Caco-2 (cell line): ENCODE measurements at places on chromosomes 13 and 19. TPM values are rescaled to one million over a fixed set of nuclear protein-coding genes. Genes with fewer than 3 reads are reported as not detected.

DNA sequence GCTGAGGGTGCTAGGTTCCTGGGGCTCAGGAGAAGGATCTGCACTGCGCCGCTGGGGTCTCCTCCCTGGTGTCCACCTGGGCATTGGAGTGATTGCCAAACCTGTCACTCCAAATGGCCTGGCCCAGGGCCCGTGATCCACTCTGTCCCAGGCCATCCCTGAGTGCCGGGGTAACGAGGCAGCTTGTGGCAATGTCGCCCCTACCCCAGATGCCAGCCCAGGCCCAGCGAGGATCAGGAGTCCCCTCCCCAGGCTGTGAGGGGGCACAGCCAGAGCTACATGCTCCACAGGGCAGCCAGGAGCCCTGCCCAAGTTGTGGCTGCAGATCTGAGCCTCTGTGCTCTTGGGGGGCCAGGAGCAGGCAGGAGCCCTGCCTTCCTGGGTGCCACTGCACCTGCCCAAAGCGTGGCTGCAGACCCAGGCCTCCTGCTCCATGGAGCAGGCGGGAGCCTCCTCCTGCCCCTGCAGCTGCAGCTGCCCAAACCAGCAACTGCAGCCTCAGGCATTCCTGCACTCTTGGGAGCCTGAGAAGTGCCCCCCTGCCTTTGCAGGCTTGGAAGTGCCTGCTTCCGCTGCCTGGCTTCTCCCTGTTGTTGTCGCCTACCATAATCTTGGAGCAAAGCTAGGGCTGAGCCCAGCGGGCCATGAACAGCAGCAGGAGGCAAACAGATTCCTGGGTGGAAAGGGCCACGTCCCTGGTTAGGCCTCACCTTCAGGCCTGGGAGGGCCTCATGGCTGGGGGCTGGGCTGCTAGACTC lies 4.6 kb downstream of the IGFL4 start:
- DNase-seq: no peak
- peaks cover 29% of the 10 kb centered on the region for H3K4me1 ChIP-seq

Gene KLK4
- total RNA-seq: not detected in 2 replicates

- DNase-seq: no peak
- no peak overlapping the region for H3K27ac ChIP-seq
- no peaks in the 10 kb centered on the region for H3K4me1 ChIP-seq
These were observed 30.9 kb downstream of the TUBA3C start for GRCh38 chr13:19150712-19151228.

DNA sequence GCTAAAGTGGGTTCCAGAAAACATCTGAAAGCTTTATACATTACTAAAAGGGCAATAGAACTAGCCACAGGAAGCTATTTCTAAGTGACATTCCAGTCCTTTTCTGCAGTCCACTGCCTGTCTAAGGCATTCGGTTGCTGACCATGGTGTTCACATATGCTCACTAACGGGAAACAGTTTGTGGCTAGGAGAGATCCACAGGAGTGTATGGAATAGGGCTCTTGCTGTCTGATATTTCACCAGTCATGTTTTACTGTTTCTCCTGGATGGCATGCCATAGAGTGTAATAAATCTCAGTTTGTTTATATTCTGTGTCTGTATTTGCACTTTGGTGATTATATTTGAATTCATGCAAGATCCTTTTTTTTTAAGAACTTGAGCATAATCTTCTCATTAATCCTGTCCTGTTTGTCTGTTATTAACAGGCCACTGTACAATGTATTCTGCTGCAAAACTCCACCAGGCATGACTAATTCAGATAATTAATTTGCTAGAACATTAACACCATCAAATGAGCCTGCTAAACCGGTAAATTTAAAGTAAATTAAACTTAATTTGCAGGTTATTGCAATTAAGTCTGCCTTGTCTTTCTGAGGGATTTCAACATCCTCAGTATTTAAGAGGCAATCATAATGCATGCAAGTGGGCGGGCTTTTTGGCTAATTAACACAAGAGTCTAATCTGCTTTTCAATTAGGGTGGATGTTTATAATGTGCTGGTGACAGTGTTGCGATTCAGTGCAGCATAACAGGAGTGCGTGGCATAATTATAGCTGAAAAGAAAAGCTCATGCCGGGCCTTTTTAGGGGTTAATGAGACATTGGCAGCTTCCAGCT lies 201.3 kb downstream of the POU4F1 start:
- H3K36me3 ChIP-seq: no peaks in the 10 kb centered on the region
- no peaks in the 10 kb centered on the region for H3K4me1 ChIP-seq
- H3K27me3 ChIP-seq: no peaks in the 10 kb centered on the region; the same call in 1 of the 2 replicates
- H3K4me3 ChIP-seq: no peak overlapping the region
- DNase-seq: no peak

Gene PSG3
- not detected in 2 replicates for total RNA-seq

GRCh38 chr13:34165158-34165557 lies 347.2 kb downstream of the RFC3 start:
- no peak overlapping the region for H3K27ac ChIP-seq
- no peaks in the 10 kb centered on the region for H3K36me3 ChIP-seq
- H3K4me1 ChIP-seq: peaks cover 10% of the 10 kb centered on the region; the same call in 1 of the 2 replicates
- H3K4me3 ChIP-seq: no peak overlapping the region

DNA sequence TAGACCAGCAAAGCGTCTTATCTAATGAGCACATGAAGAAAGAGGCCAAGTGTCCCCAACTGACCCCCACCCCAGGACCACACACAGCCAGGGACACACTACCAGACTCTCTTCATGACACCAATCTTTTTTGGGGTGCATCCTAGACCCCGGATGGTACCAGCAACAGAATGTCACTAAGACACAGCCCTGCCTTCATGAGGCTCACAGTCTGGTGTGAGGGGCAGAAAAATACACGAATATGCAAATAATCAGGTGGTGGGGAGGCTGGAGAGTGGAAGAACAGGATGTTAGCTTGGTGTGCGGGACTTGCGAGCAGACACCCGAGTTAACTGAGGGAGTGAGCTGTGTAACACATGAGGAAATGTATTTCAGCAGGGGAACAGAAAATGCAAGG lies 17.5 kb downstream of the AKT2 start:
- DNase-seq: no peak
- peaks cover 4% of the 10 kb centered on the region for H3K36me3 ChIP-seq
- no peaks in the 10 kb centered on the region for H3K4me1 ChIP-seq
- H3K27me3 ChIP-seq: no peaks in the 10 kb centered on the region
- no peak overlapping the region for H3K4me3 ChIP-seq

- H3K27ac ChIP-seq: no peak overlapping the region
- H3K27me3 ChIP-seq: no peaks in the 10 kb centered on the region
- DNase-seq: no peak
These were observed 250 bp downstream of the SPRY2 start for GRCh38 chr13:80340651-80341100.

DNA sequence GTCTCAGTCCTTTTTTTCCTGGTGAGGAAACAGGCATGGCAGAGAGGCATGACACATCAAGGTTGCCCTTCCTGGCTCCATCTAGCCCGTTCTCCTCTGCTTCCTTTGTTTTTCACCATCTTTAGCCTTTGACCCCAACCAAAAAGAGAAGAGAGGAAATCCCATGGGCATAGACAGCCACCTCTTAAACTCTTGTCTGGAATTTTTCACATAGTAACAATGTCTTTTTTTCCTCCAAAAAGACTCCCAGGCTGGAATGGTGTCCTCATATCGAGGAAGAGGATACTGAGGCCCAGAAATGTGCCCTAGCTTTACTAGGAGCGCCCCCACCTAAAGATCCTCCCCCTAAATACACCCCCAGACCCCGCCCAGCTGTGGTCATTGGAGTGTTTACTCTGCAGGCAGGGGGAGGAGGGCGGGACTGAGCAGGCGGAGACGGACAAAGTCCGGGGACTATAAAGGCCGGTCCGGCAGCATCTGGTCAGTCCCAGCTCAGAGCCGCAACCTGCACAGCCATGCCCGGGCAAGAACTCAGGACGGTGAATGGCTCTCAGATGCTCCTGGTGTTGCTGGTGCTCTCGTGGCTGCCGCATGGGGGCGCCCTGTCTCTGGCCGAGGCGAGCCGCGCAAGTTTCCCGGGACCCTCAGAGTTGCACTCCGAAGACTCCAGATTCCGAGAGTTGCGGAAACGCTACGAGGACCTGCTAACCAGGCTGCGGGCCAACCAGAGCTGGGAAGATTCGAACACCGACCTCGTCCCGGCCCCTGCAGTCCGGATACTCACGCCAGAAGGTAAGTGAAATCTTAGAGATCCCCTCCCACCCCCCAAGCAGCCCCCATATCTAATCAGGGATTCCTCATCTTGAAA lies at the start of gene GDF15:
Gene GDF15 (plus strand): TSS at position 484 of the 868 bp plus-strand sequence. CDS start 32 bp downstream, at position 516.
- H3K27ac ChIP-seq: peak within 1 kb of the TSS; percentile 92
- H3K27me3 ChIP-seq: no peaks in the 10 kb centered on the region
- H3K36me3 ChIP-seq: peaks cover 11% of the 10 kb centered on the region
- peak; percentile 97 for DNase-seq

- peaks cover 17% of the 10 kb centered on the region for H3K4me1 ChIP-seq
- H3K4me3 ChIP-seq: no peak overlapping the region
These were observed 26.6 kb downstream of the SHISA2 start for GRCh38 chr13:26025196-26025595.

GRCh38 chr13:59480396-59481259 lies 683.1 kb downstream of the DIAPH3 start:
- H3K4me1 ChIP-seq: no peaks in the 10 kb centered on the region
- no peaks in the 10 kb centered on the region for H3K36me3 ChIP-seq
- no peak overlapping the region for H3K4me3 ChIP-seq
- no peak overlapping the region for H3K27ac ChIP-seq
- no peak for DNase-seq

DNA sequence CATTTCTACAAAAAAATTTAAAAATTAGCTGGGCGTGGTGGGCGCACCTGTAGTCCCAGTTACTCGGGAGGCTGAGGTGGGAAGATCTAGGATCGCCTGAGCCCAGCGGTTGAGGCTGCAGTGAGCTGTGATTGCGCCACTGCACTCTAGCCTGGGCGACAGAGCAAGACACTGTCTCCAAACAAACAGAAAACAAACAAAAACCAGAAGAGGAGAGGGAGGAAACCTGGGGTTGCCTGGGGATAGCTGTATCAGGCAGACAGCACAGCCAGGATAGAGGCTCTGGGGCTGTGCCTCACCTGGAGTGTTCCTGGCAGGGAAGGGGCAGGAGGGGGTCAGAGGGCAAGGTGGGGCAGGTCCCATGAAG lies 2.6 kb upstream of the POLR2E start:
- no peaks in the 10 kb centered on the region for H3K27me3 ChIP-seq
- no peaks in the 10 kb centered on the region for H3K36me3 ChIP-seq
- DNase-seq: peak; percentile 75
- peaks cover 43% of the 10 kb centered on the region for H3K4me1 ChIP-seq
- peak overlapping the region; percentile 92 for H3K27ac ChIP-seq

DNA sequence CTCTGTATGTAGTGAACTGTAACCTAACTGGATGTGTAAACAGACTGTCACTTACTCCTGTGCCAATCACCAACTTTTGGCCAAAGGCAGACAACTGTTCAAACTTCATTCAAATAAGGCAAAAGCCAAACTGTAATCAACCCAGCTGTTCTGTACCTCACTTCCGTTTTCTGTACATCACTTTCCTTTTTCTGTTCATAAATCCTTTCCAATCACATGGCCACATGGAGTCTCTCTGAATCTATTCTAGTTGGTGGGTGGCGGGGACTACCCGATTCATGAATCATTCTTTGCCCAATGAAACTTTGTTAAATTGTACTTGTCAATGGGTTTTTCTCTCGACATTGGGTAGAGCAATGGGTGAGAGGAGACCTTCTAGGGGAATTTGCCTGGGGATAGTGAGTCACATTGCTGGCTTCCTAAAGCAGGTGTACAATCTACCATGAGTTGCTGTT lies 178.3 kb upstream of the RFC3 start:
- H3K4me3 ChIP-seq: no peak overlapping the region
- H3K4me1 ChIP-seq: peaks cover 57% of the 10 kb centered on the region
- H3K27ac ChIP-seq: peak overlapping the region; percentile 40
- no peak for DNase-seq
- H3K36me3 ChIP-seq: no peaks in the 10 kb centered on the region

DNA sequence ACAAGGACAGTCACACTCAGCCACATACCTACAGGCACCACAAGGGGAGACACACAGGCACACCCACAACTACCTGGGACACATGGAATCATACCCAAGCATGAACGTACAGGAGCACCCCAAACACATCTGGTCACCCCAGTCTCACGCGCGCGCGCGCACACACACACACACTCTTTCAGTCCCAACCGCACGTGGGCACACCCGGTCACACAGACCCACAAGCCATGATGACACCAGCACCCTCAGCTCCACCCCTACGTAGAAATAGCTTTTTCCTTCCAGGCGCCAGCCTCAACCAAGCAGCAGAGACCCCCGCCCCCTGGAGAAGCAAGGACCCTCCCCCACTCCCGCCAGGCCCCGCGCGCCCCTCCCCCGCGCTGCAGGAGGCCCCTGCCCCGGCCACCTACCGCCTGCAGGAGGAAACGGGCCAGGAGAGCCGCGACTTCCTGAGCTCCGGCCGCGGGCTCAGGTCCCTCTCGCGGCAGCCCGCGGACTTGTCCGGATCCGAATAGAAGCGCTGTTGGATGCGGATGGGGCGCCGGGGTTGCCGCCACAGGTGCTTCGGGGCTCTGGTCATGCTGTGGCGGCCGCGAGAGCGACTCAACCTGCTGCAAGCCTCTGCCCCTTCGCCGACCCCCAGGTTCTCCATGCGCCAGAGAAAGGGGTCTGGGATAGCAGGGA lies 6.4 kb upstream of the PDE4C start:
- H3K4me1 ChIP-seq: 0 out of 2 replicates have a peak, but pooled peaks cover 3% of the 10 kb centered on the region
- DNase-seq: no peak
- no peaks in the 10 kb centered on the region for H3K36me3 ChIP-seq
- no peaks in the 10 kb centered on the region for H3K27me3 ChIP-seq
- no peak overlapping the region for H3K27ac ChIP-seq

Gene U2AF2
- 289 TPM in 2 replicates for total RNA-seq

GRCh38 chr13:39612023-39612637 lies 9.1 kb upstream of the LHFPL6 start:
- H3K36me3 ChIP-seq: no peaks in the 10 kb centered on the region
- H3K27me3 ChIP-seq: no peaks in the 10 kb centered on the region
- H3K27ac ChIP-seq: no peak overlapping the region
- peak; percentile 73 for DNase-seq
- no peaks in the 10 kb centered on the region for H3K4me1 ChIP-seq
- no peak overlapping the region for H3K4me3 ChIP-seq

- H3K27ac ChIP-seq: peak overlapping the region; percentile 99
- no peak for DNase-seq
- no peaks in the 10 kb centered on the region for H3K27me3 ChIP-seq
- peaks cover 17% of the 10 kb centered on the region for H3K36me3 ChIP-seq
- H3K4me3 ChIP-seq: no peak overlapping the region
These were observed 4.7 kb downstream of the SLC1A5 start for GRCh38 chr19:46783670-46784069.

Gene HCST
- not detected in 2 replicates for total RNA-seq

- no peak overlapping the region for H3K27ac ChIP-seq
- H3K27me3 ChIP-seq: no peaks in the 10 kb centered on the region; the same call in 1 of the 2 replicates
- H3K4me3 ChIP-seq: no peak overlapping the region
- no peaks in the 10 kb centered on the region for H3K4me1 ChIP-seq
- no peaks in the 10 kb centered on the region for H3K36me3 ChIP-seq
These were observed 11.7 kb upstream of the RBM26 start for GRCh38 chr13:79417741-79418140.
